ENCODE measurements at places on chromosomes 3 and 15.
A peak's percentile ranks its signal among the peaks of the same experiment; 100 is the strongest.

DNA sequence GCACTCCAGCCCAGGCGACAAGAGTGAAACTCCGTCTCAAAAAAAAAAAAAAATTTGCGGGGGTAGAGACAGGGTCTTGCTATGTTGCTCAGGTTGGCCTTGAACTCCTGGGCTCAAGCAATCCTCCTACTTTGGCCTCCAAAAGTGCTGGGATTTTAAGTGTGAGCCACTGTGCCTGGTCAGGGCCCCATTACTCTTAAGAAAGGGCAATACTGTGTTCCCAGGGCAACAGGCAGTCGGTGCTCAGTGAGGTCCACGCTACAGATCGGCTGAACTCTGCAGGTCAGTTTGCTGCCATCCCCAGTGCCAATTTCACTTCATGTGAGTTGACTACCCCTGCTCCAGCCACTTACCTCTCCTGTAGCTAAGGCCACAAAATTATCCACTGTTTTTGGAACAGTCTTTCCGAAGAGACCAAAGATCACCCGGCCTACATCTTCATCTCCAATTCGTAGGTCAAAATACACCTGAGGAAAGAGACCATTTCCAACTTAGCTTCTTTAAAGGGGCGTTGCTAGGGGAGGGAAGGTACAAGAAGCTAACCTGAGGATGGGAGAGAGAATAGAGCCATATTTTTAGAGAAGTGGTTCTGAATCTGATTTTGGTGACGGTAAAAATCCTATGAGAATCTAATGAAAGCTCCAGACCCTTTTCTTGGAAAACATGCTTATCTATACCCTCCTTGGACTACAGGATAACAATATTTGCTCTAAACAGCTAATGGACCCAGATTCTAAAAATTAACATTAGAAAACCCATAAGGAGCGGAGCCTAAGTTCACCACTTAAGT, 939 bp downstream of the PPIB start:
- DNase-seq, result no peak

DNA sequence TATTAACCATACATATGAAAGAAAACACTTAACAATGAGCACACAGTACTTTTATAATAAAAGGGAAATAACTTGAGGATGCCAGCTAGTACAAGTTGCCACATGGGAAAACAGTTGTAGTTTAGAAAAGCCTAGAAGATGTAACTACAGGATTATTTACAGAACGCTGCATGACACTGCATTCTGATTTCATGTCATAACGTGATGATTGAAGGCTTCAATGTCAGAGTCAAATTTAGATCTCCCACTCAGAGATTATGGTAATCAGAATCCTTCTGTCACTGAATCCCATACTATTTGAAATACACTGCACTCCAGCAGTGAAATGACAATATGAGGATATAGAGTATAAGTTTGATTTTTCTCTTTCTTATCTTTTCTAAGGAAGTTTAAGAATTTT, 253.9 kb upstream of the LRRN1 start:
- no peak for DNase-seq

DNA sequence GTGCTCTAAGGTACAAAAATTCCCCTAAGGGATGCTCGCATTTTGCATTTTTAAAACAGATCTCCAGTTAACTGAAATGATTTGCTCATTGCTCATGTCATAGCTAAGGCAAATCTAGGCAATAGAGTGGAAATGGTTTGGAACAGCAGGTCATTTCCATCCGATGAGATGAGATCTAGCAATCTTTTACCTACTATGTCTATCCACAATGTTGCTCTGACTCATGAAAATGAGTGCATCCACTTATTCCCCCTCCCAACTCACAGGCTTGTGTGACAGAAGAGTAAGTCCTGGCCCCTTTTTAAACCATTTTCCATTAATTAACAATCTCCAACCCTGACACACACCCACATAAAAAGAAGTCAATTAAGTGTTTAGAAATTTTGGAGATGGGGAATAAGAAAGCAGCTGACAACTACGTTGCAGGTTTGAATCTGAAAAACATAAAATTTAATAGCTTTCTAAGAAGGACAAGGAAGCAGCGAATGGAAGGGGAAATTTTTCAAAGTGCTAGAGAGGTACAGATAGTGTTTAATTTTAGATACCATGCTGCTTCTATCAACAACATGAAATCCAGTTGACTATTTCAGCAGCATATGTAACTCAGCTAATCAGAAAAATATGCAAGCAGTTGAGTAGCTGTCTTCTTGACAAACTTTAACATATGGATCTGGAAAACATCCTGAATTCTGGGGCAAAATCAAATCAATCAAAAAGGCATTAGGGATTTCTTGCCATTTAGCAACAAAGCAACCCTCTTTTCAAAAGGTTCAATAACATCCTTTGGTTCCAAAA, 112.0 kb downstream of the TMCO5A start:
- DNase-seq, result peak; percentile 68

- DNase-seq, result no peak
Observed at GRCh38 chr3:52396011-52396906, 48.6 kb downstream of the SEMA3G start.

DNA sequence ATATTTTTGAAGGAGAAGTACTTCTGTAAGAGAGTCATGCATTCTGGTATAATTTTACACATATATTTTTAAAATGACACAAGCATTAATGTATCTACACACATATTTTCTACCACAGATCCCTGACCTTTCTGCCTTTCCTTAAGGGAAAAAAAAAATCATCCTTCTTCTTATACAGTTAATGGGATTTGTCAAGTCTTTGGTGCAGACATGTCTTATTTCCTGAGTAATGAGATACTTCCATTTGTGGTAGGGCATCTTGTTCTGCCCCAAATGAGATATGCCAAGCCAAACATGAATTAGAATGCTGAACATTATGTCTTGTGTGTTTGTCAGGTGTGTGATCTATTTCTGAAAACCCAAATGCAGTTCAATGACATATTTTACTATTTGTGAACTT, 329.9 kb downstream of the RBMS3 start:
- DNase-seq, result peak; percentile 45

- DNase-seq, result no peak
Observed at GRCh38 chr3:278300-279064, 81.9 kb downstream of the CHL1 start.

DNA sequence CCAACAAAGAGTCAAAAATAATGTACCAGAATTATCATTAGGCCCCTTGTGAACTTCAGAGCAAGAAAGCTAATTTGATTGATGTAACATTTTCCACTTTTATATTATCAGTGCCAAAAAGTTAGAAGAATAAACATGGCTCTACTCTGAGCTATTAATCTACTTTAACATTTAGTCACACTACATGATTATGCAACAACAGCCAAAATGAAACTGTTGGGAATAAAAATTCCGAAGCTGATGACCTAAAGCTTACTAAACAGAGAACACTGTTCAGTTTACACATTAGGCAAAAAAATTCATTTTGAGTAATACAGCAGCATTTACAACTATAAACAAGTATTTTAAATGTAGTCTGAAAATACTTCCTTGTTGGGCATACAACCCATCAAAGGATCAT, 1134.1 kb downstream of the EPHA3 start:
- DNase-seq, result no peak

DNA sequence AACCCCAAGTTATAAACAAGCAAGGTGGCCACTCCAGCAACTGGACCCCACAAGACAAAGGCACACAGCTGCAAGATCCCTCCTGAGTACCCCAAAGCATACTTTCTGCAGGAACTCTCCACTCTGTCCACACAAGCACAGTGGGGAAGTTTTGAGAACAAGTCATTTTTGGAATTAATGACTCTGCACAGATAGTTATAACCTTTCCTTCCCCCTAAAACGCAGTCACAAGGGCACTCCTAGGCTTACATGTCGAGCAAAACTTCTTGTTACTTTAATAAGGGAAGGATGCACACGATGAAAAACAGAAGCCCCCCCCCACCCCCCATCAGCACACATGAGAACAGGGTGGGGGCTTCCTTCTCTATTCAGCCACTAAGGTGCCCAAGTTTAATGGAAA, 1.2 kb downstream of the STIMATE start:
- no peak for DNase-seq

DNA sequence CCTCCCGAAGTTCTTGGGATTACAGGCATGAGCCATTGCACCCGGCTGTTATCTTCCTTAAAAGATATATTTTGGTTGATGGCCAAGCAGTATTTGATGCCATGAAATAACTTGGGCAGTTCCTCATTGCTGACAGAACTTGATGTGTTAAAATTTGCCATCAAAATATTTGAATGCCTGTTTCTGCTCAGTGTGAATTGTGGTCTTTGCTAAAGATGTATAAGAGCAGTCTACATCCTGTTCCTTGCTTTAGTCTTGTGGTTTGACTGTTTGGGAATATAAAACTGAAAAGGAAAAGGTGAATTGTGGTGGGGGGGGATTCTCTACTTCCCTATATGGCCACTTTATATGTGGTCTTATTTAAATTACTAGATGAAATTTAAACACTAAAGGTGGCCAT, 14.0 kb downstream of the TRIM71 start:
- no peak for DNase-seq

GRCh38 chr3:100270215-100270583, 9.4 kb downstream of the TBC1D23 start:
- DNase-seq, result no peak

- peak; percentile 89 for DNase-seq
Observed at GRCh38 chr15:32705446-32705845, 12.4 kb upstream of the GREM1 start.

DNA sequence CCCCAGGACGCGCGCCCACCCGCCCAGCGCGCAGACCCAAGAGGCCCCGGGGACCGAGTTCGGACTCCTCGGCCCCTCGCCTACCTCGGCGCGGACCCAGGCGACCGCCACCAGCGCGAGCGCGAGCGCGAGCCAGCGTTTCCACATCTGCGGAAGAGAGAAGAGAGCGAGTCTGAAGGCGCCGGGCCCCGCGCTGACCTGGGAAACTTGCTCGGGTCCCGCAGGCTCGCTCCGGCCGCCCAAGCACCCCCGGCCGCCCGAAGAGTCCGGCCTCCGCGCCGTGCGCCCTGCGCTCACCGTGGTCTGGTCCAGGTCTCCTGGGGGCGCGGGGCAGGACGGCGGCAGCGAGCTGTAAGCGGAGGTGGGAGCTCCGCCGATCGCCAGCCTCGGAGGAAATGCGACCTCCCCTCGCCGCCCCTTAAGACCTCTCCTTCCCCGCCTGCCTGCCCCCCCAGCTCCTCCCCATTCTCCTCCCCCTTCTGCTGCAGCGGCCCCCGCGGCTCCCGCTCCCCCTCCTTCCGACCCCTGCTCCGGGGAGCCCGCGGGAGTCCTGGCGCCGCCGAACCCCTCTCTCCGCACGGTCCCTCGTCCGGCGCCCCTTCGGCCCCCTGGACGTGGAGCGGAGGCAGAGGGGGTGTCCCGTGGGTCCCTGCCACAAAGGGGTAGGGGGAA, at the start of gene FSTL1:
Gene FSTL1 (minus strand): TSS at position 393 of the 672 bp plus-strand sequence. CDS start 246 bp downstream, at position 147.
- DNase-seq, result peak; percentile 81

DNA sequence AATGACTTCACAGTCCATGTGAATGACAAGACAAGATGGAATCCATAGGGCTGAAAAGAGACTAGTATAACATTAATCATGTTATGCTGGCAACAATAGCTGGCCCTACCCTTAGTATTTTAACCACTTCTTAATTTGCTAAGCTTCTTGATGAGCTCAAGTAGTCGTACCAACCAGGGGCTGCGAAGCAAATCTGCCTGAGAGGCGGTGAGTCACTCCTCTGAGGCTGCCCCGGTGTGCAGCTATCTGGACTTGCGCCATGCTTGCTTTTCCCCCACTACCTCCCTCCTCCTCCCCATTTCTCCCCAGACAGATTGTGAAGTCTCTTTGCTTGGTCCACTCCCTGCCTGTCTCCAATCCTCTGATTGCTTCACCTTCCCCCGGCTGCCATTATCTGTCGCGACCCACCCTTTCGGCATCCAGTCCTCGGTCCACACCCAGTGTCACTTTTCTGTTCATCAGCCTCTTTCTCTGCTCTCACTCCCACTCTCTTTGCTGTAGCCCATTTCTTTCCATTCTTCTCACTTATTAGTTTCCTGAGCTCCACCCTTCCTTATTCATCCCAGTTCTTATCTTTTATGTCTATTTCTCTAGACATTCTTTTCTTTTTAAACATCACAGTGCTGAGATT, 42.7 kb downstream of the DUT start:
- DNase-seq, result peak; percentile 95

DNA sequence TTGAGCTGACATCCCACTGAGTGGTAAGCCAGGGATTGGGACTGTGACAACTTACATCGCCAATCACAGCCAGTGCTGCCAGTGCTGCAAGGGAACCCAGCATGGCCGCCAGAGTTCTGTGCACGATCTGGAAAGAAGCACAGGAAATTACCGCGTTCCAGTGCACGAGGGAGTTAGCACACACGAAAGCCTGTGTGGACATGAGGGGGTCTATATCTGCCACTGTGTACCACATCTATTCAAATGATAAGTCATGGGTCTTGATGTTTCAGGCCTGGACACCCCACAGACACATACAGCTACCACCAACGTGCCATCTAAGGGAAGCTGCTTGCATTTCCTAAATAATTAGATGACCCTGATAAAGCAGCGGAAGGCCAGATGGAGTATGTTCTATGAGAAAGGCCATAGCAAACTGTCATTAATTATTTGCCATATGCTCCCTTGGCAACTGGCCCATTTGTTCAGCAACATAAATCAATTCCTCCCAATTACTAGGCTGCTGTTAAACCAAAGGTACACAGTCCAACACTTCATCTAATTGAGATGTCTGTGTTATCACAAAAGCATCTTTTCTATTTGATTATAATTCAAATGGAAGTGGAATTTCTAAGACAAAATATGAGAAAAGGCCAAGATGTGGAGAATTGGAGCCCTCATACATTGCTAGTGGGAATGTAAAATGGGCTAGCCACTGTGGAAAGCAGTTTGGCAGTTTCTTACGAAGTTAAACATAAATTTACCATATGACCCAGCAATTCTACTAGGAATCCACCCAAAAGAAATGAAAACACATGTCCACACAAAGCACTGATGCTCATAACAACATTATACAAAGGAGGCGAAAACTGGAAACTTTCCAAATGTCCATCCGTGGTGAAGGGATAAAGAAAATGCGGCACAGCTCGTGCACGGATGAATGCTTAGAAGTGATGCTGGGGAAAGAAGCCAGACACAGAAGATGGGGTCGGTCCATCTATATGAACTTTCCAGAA, 108.3 kb downstream of the OCA2 start:
- DNase-seq, result no peak

DNA sequence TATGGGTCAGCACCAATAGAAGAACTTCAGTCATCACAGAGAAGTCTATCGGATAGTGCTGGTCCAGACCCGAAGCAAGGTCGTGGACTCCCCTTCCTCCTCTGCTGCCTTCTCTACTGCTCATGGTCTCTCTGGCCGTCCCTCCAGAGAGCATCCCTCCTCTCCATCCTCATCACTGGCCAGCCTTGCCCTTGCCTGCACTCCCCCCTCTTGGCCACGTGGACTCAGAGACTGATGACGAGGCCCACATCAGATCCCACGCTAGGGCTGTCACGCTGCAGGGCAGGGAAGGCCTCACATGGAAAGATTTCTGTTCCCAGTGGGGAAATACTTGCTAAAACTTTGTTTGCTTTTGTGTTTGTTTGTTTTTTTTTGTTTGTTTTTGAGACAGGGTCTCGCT, 35.3 kb downstream of the IGDCC3 start:
- DNase-seq, result no peak

Measured in fibroblast of upper back skin (primary cell).